CD4-positive, alpha-beta T cell (primary cell): ENCODE measurements at places on chromosomes 16 and 17. TPM values are rescaled to one million over a fixed set of nuclear protein-coding genes. Genes with fewer than 3 reads are reported as not detected.

- peaks cover 69% of the 10 kb centered on the region for H3K4me1 ChIP-seq
- peaks cover 47% of the 10 kb centered on the region for H3K36me3 ChIP-seq
- H3K27me3 ChIP-seq, result peaks cover 21% of the 10 kb centered on the region
- peak overlapping the region; percentile 95 for H3K27ac ChIP-seq
- peak overlapping the region; percentile 88 for H3K4me3 ChIP-seq
Observed at GRCh38 chr17:28720247-28720996, 637 bp downstream of the RPL23A start.

The MAPT gene
- total RNA-seq, result 0.53 TPM

GRCh38 chr16:50643192-50643591 is 37.9 kb downstream of the SNX20 start:
- H3K4me3 ChIP-seq, result no peak overlapping the region
- no peak for DNase-seq
- H3K27me3 ChIP-seq, result no peaks in the 10 kb centered on the region
- H3K27ac ChIP-seq, result no peak overlapping the region

DNA sequence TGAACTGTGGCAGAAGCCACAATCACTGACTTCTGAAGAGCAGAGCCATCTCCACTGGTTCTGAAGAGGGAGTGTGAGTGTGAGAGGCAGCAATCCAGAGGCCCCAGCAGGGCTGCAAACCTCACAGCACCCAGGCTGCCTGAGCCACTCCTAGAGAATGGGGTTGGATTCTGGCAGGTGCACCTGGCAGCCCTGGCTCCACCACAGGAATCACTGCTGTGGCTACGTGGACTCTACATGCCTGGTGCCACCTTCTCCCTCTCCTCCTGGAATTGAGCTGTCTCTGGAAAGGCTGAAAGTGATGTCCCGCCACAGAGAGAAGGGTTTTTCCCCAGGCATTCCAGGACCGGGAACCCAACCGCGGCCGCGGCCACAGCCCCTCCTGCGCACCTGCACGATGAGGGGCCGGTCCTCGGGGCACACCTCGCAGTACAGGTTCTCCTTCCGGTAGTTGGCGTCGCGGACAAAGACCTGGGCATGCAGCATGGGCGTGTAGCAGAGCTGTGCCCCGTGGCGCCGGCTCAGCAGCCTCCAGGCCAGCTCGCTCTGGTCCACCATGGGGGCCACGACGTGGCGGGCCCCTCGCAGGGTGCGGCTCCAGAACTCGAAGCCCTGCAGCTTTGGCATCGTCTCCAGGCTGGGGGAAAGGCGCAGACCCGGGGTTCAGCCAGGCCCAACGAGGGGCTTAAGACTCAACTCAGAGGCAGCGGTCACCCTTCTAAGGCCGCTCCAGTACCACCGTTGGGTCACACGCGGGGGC is 991 bp downstream of the DUS1L start:
- H3K27ac ChIP-seq, result peak overlapping the region; percentile 30
- peaks cover 34% of the 10 kb centered on the region for H3K4me1 ChIP-seq
- H3K4me3 ChIP-seq, result peak overlapping the region; percentile 81
- no peak for DNase-seq
- H3K27me3 ChIP-seq, result no peaks in the 10 kb centered on the region

DNA sequence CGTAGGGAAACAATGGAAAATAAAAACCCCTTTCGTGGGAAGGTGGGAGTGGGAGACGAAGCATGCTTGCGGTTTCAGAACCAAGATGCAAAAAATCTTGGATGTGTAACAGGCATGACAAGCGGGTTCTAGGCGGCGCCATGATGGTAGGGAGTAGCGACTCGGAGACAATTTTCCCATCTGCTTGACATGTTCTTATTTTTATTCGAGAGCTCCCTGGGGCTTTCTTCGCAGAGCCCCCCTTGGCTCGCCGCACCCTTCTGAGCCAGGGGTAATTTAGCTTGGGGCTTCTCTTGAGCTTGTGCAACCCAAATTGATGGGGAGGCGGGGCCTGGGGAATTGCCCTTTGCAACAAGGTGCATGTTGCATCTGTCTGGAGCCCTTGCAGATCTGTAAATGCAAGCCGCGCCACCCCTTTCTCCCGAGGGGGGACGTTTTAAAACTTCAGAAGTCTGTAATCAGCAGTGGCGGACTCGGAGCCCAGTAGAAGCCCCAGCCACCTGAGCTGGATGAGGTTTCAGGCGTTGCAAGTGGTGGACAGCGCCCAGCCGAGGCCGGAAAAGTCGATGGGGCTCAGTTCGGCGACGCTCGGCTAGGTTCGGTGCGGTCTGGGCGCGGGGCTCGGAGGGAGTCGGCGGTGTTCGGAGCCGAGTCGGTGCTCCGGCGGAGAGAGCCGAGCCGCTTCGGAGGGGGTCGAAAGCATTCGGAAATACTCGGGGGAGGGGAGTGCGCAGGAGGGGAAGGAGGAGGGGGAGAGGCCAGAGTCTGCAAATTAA is 2.9 kb downstream of the GNAO1 start:
- DNase-seq, result peak; percentile 89
- H3K4me1 ChIP-seq, result peaks cover 45% of the 10 kb centered on the region
- no peaks in the 10 kb centered on the region for H3K36me3 ChIP-seq
- peaks cover 42% of the 10 kb centered on the region for H3K27me3 ChIP-seq

- H3K4me3 ChIP-seq, result no peak overlapping the region
- DNase-seq, result no peak
- H3K4me1 ChIP-seq, result no peaks in the 10 kb centered on the region
- H3K27me3 ChIP-seq, result no peaks in the 10 kb centered on the region
Observed at GRCh38 chr17:9941305-9941704, 36.2 kb upstream of the RCVRN start.

The PYDC1 gene
- total RNA-seq, result not detected
